ENCODE measurements at places on chromosomes 3 and 15.

DNA sequence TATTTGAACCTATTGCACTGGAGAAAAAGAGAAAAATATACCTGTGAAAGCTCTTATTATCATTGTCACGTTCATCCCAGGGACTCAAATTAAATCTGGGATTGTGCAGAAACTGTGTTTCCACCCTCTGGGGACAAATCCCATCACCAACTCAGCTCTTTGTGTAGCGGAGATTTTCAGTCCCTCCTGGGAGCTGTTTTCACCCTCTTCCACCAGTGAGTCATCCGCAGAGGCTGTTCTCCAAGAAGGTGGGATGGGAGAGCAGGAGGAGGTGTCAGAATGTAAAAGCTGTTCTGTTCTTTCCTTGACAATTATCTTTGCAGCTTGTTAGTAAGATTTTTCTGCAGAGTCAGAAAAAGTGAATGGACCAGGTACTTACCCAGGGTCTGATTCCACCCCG lies 28.0 kb downstream of the SV2B start:
- no peak for DNase-seq

GRCh38 chr3:148074946-148075345 lies 622.8 kb upstream of the AGTR1 start:
- no peak for DNase-seq

GRCh38 chr3:42184651-42185443 lies 81.1 kb downstream of the CCK start:
- no peak for DNase-seq

- no peak for DNase-seq
These were observed 19.9 kb upstream of the RPL29 start for GRCh38 chr3:52015438-52016228.

- DNase-seq, result no peak
These were observed 240.6 kb upstream of the GOLIM4 start for GRCh38 chr3:168336276-168336675.

GRCh38 chr3:19334120-19334519 lies 185.8 kb downstream of the KCNH8 start:
- DNase-seq, result no peak

DNA sequence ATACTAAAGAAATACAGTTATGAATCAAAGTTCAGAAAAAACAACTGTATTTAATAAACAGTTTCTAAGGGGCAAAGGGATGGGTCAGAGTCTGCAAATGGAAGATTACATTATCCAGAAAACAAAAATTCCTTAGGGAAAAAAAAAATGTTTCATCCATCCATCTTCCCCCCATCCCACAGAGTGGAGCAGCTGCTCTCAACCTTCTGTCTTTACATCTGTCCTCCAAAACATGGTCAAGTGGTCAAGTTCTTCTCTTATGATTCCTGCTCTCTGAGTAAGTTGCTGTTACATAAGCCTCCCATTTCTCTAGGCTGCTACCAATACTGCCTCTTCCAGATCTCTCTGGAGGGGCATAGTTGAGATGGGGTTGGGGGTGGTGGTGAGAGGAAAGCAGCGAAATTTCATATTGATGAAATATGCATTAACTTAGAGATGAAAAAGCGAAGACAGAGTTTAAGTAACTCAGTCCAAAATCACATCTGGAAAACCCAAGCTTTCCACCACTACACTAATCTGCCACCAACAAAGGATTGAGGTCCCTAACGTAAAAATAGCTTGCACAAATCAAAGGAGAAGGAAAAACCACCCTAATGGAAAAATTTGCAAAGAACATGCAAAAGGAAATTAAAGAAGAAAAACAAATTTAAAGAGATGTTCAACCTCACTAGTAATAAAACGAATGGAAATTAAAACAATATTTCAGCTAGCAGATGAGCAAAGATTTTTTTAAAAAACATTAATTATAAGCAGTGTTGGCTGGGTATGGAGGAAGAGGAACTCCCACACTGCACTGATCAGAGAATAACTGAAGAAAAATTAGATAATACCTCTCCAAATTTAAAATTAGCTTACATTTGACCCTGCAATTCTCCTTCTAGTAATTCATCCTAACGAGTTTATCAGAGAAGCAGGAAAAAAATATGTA lies 109.5 kb downstream of the ST8SIA2 start:
- no peak for DNase-seq

DNA sequence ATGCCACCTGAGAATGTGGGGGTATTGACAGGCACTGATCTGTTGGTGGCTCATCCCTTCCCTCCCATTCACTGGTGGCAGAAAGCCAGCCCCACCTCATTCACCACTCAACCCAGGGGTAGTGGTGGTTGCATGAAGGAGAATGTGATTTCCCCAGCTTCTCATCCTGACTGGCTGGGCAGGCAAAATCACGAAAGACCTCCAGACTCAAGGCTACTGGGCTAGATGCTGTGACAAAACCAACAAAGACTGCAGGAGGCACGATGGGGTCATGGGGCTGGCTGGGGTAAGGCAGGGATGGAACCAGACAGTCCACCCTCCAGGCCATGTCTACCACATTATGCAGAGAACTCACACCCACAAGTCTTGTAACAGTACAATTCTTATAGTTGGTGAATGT lies 33.9 kb downstream of the FSTL1 start:
- DNase-seq, result no peak

GRCh38 chr3:22887664-22888291 lies 315.3 kb upstream of the UBE2E2 start:
- no peak for DNase-seq

DNA sequence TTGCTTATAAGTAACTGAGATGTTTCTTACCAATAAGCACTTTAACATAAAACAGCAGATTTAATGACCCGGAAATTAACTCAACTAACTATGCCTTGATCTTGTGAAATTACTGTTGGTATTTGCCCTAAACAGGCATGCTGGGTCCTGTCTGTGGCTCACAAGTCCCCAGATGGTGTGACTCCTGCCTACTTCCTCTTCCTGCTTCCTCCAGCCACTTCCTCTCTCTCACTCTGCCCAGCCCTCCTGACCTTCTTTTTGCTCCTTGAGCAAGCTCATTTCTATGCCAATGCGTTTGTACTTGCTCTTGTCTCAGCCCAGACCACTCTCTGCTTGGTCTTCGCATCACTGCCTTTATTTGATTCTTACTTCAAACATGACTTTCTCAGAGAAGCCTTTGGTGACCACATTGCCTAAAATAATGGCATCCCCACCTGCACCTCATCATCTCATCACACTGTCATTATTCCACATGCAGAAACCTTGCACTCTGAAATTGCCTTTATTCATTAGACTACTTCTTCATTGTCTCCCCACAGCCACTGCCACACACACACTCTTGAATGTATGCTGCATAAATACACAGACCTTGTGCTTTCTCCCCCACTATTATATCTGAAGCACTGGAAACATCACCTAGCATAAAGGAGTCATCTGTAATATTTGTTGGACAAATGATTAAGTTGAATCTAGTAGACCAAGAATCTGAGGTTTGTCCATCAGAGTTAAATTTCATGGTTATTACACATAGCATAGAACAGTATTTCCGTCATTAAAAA lies 256.3 kb upstream of the SEMA6D start:
- no peak for DNase-seq

DNA sequence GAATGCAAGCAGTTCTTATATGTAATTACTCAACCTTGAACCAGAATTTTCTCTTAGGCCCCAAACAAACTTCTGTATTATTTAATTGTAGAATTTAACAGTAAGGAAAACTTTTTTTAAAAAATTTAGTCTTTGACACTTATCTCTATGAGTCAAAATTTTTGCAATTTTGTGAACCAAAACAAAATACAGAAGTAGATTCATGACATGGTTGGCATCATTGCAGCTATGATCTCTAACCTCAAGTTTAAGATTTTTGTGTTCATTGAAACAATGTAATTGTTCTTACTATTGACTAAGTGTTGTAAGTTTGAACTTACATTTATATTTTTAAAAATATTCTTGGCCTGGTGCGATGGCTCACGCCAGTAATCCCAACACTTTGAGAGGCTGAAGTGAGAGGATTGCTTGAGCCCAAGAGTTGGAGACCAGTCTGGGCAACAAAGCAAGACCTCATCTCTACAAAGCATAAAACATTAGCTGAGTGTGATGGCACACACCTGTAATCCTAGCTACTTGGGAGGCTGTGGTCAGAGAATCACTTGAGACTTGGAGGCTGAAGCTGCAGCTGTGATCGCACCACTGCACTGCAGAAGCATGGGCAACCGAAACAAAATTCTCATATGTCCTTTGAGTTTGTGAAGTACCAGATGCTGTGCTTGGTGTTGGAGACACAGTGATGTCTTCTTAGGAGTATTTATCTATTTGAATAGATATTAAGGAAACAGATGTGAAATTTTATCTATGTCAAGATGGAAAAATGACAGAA lies 39.7 kb downstream of the STT3B start:
- DNase-seq, result no peak

DNA sequence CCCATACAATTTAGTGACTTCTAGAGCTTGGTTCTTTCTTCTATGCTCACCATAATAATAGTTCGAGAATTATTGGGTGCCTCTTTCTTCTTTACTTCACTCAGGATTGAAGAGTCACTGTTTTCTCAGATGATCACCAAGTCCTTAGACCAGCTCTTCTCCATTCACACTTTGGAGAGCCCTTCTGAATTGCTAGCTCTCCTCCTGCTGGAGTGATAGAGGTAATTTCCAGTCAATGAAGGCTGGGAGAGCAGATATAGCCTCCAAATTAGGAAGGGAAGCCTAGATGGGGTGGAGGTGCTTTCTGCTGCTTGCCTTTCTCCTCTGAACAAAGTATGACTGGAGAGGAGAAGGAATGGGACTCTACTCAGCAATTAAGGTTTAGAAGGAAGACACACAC lies 10.7 kb upstream of the BBX start:
- no peak for DNase-seq

- no peak for DNase-seq
These were observed 224.3 kb downstream of the SNRPN start for GRCh38 chr15:25178835-25179672.

GRCh38 chr3:20232906-20233780 lies 47.1 kb upstream of the SGO1 start:
- DNase-seq, result no peak

DNA sequence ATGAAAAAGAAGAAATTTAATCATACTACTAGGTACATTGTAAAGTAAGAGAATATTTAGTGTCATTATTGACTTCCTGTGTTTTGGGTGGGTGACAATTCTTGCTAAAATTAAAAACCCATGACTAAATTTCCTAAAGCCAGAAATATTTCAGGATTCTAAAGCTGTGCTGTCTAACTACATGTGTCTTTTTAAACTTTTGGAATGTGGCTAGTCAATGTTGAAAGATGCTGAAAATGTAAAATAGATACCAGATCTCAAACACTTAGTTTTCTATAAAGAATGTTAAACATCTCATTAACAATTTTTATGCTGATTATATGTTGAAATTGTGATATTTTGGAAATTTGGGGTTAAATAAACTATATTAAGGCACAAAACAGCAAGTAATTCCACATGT lies 308.9 kb upstream of the TMCO5A start:
- no peak for DNase-seq

- DNase-seq, result no peak
These were observed 1274.4 kb upstream of the EPHA6 start for GRCh38 chr3:95539950-95540483.

GRCh38 chr3:79326642-79327041 lies 441.2 kb downstream of the ROBO1 start:
- no peak for DNase-seq

- DNase-seq, result no peak
These were observed 1.8 kb downstream of the PML start for GRCh38 chr15:73996267-73996666.

DNA sequence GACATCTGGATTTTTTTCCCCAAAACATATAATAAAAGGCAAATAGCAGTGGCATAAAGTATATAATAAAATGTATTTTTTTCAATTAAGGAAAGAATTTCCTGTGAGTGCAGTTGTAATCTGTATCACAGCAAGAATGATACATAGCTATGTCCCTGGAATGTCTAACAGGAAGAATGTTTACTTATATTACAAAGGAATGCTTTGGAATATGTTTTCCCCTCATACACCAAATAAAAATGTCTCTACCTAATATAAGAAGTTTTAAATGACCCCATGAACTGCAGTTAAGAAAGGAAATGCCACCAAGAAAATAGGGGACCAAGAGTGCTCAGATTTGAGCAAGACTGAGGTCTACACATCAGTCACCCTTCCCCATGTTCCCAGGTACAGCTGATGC lies 38.0 kb upstream of the ATP11B start:
- no peak for DNase-seq

GRCh38 chr3:118436697-118437262 lies 597.9 kb downstream of the IGSF11 start:
- DNase-seq, result no peak

GRCh38 chr3:188458756-188459155 lies 304.8 kb downstream of the LPP start:
- DNase-seq, result no peak

- no peak for DNase-seq
These were observed 2.0 kb upstream of the TMED3 start for GRCh38 chr15:79308874-79309273.

GRCh38 chr3:151330379-151330778 lies 1.0 kb upstream of the P2RY13 start:
- DNase-seq, result no peak

- no peak for DNase-seq
These were observed 65.5 kb downstream of the BBX start for GRCh38 chr3:107588217-107588616.

DNA sequence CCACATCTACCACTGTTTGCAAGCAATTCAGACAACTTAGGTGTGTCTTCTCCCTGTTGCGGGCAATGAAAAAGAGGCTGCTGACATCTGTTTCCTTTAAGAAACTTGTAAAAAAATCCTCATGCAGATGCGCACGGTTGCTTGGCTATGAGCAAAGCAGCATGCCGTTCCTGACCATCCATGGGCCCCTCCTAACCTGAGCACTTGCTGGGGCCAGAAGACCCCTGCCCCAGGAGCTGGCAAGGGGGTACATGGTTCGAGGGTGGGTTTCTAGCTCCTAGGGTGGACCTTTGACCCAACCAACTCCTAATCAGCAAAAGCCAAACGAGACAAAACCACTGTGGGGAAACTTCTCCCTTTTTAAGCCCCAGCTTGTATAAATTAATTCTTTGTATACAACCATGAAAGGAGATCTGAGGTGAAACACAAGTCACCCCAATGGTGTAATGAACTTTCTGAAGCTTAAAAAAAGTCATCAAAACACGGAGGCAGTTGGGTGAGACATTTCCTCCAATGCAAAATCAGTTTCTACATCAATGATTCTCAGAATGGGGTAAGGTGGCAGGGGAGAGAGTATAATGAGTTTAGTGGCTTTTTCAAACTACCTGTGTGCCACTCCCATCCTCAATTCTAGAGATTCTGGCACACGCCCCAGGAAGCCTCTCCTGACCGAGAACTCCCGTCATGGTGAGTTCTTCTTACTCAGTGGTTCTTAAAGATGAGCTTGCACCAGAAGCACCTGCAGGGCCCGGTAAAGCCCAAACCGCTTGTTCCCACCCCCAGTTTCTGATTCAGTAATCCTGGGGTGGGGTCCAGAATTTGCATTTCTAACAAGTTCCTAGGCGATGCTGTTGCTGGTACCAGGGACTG lies 44.1 kb downstream of the CPN2 start:
- no peak for DNase-seq

- DNase-seq, result no peak
These were observed 302.8 kb upstream of the MDFIC2 start for GRCh38 chr3:70615286-70615685.

Measured in stimulated activated CD8-positive, alpha-beta memory T cell treated with anti-CD3 and anti-CD28 coated beads, Interleukin-7, amount 100 ng/mL, for 1 hour (primary cell).